ENCODE measurements at places on chromosomes 7 and 10.

DNA sequence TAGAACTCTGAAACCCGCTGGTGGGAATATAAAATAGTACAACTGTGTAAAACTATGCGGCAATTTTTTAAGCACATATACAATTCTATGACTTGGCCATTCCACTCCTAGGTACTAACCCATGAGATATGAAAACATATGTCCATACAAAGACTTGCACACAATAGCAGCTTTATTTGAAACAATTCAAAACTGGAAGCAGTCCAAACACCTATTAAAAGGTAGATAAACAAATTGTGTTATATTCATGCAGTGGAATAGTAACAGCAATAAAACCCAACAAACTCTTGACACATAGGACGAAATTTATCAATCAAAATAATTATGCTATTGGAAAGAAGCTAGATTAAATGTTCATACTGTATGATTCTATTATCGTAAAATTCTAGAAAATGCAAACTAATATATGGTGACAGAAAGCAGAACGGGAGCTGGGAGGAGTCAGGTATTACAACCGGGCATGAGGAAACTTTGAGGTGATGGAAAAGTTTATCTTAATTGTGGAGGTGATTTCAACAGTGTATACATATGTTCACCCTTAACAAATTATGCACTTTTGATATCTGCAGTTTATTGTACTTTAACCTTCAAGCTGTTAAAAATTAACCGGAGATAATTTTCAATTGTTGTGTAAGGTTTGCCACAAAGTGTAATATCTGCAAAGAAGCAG is 803 bp upstream of the STK31 start:
- no peak for DNase-seq

DNA sequence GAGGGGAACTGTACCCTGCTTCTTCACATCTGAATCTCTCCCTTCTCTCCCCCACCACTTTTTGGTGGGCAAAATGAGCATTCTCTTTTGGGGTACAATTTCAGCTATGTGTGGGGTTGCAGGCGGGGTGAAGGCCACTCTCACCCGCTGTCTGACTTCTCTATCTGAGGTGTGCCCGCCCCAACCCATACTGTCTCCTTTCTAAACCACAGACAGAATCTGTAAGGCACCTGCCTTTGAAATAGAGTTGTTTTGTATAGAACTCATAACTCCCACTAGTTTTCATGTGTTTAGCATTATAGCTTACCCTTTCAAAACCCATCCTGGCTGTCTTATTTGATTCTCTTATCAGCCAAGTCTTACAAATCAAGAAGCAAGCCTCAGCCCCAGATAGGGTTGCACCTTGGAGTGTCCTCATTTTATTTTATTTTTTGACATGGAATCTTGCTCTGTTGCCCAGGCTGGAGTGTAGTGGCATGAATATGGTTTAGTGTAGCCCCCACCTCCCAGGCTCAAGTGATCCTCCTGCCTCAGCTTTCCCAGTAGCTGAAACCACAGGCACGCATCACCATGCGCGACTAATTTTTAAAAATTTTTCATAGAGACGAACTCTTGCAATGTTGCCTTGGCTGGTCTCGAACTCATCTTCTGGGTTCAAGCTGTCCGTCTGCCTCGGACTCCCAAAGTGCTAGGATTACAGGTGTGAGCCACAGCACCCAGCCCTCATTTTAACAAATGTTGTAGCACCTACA is 11.9 kb downstream of the TSPAN14 start:
- no peak for DNase-seq

DNA sequence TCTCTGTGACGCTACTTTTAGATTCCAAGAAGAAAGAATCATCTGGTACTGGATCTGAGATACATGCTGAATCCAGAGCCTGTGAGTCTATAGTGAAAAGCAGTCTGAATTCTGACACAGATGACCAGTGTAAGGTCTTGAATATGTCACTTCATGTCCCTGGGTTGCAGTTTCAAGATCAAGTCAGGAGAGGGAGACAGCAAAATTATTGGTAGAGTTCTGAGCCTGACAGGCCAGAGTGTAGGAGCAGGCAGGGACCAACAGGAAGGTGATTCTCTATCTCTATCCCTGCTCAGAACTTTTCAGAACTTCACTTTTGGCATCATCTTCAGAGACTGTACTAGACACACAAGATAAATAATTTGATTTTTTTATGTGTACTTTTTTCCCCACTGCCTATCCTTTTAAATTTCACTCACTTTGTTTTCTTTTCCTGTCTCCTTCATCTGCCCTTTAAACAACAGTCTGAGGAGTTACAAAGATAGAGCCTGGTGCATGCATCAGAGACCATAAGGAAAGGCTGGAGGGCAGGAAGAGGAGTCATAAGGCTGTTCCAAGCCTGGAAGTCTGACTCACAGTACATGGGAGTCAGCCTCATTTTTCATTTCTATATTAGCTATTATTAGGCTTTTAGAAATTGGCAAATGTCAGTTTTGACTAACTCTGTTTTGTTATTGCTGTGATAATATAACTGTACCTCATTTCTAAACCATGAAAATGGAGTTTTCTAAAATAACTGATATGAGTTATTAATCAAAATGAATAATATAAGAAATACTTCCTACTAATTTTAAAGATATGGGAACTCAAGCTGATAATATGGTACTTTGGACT is 120.2 kb upstream of the TMEM229A start:
- peak; percentile 85 for DNase-seq

- DNase-seq: peak; percentile 23
Observed at GRCh38 chr7:131249003-131249402, 78.7 kb upstream of the MKLN1 start.

- DNase-seq: peak; percentile 9
Observed at GRCh38 chr7:26653430-26654399, 210.7 kb downstream of the SKAP2 start.

GRCh38 chr10:121772884-121773283 is 154.9 kb downstream of the ATE1 start:
- no peak for DNase-seq

DNA sequence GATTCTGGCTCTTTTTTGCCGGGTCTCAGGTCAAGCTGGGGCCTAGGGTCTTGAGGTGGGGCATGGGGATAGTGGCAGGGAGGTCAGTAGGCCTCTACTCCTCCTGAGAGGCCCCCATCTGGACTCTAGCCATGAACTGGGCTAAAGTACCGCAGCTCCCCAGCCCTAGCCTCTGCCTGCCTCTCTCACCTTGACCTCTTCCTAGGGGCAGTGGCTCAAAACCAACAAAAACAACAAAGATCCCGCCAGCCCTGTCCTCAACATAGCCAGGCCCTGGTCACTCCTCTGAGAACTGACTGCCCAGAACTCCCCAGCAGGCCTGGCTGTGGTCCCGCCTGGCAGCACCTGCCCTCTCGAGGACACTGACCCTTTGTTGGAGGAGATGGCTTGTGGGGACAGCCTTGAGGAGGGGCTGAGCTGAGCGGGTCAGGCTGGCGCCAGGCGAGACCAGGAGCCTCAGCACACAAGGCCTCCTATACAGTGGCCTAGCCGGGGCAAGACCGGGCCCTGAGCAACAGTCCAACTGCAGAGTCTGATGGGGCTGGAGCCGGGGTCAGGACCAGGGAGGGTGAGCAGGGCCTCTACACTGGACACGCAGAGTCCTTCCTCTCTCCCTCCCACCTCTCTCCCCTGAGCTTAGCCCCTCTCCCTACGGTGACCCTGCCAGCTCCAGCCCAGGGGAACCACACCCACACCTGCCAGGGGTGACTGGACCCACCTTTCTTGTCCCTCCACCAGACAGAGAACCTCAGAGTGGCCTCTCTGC is 11.6 kb upstream of the PPIF start:
- peak; percentile 98 for DNase-seq

GRCh38 chr7:48130658-48131108 is 40.6 kb upstream of the ABCA13 start:
- DNase-seq: no peak

All from pons (tissue), 1 donor.